ENCODE measurements at places on chromosomes 12 and 14.

DNA sequence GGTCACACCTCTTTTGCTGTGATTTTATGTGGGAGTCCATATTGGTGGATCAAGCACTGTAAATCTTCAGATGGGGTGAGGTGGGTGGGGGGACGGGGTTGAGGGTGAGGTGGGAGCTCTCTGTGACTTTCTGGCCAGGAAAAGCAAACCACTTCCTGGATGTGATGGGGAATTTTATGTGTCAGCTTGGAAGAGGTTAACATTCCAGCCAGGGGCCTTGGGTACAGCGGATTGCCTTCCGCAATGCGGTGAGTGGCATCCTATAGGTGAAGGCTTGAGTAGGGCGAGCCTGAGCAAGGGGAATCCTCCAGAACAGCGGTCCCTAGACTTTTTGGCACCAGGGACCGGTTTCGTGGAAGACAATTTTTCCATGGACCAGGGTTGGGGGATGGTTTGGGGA is 36.2 kb downstream of the DLK1 start:
- no peak for DNase-seq

DNA sequence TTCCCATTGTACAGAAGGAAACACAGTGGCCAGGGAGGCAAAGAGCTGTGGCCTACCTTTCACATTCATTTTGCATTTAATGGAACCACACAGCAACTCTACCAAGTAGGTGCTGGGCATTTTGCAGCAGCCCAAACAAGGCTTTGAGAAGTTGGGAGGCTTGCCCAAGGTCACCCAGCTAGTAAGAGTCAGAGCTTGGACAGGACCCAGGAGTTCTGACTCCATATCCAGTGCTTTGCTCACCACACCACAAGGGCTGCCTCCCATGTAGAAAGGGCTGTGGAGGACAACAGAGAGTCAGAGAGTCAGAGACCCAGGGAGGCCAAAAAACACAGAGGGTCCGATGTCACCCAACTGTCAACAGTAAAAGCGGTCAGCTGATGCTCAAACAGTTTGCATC is 400.2 kb downstream of the BCL11B start:
- DNase-seq, result no peak

- DNase-seq, result no peak
These were observed 487.8 kb downstream of the KCNH5 start for GRCh38 chr14:62557416-62557815.

- no peak for DNase-seq
These were observed 183.5 kb downstream of the NUAK1 start for GRCh38 chr12:105954951-105955931.

DNA sequence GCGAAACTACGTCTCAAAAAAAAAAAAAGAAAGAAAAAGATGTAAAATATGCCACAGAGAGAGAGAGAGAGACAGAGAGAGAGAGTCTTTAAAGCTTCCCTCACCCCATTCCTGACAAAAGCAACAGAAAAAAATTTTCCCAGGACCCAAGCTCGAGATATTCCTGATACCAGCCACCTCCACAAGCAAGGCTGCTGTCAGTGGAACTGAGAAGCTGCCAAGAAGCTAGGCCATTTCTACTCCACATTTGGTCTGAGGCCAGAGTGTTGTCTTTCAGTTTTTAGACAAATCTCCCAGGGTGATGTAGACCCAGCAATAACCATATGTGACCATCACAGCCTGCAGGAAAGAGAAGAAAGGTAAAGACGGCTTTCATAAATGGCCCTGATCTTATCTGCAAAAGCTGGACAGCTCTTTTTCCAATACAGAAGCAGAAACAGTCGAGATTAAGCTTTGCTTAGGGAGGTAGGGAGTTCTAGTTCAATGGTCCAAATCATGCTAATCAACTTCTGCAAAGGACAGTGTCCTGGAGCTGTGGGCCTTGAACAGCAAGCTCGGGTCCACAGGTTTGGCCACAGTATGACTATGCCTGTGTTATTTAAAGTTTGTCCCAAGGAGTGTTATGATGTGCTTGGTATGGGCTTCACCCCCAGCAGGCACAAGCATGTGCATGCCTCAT is 130.3 kb upstream of the NUDT4 start:
- no peak for DNase-seq

DNA sequence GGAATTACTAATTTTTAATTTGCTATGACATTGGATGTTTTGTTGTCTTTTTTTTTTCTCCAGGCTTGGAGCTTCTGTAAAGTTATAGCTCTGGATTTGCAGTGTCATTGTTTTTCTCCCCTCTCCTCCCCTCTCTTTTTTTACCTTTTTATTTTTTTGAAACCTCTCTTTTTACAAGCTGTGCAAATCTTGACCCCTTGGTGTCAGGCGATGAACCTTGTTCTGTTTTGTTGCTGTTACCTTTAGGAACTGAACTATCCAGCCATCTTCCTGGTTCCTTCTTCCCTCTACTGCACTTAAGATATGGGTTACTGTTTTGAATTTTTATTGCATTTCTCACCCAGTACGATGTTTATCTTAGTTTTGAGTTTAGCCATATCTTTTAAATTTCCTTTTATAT is 13.7 kb downstream of the KTN1 start:
- no peak for DNase-seq

- peak; percentile 69 for DNase-seq
These were observed 400 bp downstream of the CHST11 start for GRCh38 chr12:104456950-104457745.

DNA sequence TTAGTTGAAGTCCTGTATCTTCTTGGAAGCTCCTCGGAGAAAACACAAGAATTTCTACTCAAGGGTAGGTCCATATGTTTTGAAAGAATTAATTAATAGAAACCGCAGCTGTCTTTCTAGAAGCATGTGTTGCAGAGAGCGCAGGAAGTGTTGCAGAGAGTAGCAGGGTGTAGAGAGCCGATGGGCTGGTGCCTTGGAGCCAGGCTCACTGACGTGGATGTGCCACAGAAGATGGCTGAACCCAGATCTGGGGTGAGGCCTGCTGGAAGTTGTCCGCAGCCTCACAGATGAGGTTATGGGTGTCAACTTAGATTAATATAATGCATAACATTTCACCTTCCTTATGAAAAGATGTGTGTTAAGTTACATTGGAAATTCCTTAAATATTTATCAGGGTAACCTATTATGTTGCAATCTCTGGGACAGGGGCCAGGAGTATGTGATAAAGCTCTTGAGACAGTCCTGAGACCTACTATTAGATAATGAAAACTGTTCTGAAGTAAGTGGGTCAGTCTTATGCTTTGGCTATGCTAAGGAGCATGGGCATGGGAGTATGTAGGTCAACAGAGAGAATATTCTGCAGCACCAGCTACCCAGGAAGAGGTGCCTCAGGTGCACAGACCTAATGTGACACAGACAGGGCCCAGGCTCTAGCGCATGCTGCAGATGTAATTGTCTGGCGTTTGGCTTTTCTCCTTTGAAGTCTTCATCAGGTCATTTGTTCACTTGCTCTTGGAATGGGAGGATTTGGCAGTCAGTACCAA is 973.3 kb downstream of the BCL11B start:
- no peak for DNase-seq

DNA sequence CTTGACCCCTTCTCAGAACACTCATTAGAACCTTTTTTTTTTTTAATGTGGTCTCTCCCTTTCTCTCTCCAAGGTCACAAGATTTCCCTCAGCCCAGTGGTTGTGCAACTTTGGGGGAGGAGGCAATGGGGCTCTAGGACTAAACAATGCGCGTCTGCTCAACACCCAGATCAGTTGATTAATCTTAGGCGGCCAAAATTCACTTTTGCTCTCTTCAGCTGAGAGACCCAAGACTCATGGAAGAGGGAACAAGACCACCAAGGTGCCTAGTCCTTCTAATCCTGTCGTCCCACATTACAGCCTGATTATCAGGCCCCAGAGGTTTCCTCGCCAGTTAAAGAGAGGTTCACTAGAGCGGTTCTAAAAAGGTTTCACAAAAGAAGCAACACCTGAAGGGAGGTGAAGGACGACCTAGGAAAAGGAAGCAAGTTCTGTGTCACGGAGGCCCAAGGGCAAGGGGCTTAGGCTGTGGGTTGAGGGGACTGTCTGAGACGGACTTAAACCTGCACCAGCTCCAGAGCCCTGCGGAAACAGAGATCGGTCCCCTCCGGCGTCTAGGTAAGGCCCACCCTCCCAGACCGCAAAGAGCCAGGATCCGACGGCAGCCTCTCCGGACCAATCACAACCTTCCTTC is 824 bp upstream of the TARBP2 start:
- peak; percentile 85 for DNase-seq

- no peak for DNase-seq
These were observed 25.9 kb upstream of the NID2 start for GRCh38 chr14:52094546-52095271.

DNA sequence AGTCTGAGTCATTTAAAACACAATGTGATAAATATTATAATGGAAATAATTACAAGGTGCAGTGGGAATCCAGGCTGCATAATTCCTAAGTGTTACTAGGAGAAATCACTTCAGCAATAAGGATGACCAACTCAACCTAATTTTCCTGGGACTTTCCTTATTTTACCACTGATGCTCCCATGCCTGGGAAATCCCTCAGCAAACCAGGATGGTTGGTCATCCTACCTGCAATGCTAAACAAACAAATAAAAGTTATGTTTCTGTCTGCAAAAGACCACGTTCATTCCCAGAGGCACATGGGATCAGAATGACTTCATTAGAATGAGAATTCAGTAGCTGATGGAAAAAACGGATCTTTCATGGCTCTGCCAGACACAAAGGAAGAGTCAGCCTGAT is 130.8 kb upstream of the RAP1B start:
- DNase-seq, result no peak

- no peak for DNase-seq
These were observed 17.6 kb downstream of the CCDC88C start for GRCh38 chr14:91399868-91400640.

DNA sequence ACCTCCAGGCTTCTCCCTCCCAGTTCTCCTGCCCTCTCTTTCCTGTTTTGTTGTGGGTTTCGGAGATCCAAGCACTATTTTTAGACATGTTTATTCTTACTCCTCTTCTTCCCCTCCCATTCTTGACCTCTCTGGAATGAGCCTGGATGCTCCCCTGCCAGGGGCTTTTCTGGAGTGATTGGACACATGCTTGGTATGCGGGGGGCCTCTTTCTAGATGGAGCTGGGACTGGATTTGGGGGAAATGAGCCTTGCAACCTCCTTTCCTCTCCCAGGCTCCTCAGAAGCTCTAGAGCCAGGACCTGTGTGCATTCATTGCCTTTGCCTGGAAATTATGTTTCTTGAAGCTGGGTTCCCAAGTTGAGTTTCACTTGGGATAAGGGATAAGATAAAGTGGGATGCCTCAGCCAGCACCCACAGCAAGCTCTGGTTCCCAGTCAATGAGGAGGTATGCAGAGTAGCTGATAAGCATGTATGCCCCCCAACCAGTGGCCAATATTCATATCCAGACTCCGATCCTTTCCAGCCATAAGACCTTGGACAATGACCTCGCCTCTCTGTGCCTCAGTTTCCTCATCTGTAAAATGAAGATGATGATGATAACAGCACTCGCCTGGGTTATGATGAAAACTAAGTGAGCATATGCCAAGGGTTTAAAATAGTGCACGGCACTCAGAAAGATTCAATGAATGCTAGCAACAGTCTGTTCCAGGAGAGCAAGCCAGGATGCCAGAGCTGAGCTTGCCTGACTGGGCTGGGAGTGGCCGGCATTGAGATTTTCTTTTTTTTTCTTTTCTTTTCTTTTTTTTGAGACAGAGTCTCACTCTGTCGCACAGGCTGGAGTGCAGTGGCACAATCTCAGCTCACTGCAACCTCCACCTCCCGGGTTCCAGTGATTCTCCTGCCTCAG is 97.8 kb downstream of the SCARB1 start:
- DNase-seq, result no peak

GRCh38 chr14:74792249-74793039 is 29.3 kb downstream of the YLPM1 start:
- no peak for DNase-seq

DNA sequence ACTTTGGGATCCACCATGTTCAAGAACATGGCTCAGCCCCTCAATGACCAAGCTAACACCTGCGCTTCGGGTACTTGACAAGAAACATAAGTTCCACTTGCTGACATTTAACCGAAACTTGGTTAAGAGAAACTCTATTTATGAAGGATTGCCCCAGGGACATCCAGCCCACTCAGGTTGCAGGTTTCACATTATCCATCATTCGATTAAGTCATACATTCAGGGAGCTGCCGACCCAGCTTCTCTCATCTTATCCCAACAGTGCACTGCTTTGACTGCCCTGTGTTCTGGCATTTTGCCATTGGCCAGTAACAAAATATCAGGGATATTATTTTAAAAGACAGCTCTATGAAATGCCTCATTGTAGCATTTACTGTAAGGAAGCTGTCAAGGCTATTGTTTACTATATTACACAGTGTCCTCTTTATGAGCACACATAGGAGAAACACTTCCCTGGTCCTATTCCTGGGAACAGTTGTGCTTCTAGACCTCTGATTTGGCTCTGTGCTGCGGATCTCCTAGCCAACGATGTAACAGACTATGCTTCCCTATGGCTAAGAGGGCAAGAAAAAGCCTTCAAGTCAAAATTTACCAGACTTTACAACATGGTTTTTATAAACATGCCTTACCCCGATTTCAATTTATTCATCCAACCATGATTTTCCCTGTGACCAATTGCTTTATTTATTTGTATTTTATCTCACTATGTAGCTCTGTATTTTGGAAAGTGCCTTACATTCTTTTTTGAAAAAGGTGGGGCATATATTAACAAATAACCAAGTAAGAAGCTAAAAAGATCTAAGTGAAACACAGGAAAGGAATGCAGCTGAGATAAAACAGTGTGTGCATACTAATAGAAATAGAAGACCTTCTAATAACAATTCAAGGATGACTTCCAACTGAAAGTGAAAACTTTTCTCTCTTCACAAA is 109.3 kb downstream of the ITPR2 start:
- no peak for DNase-seq

DNA sequence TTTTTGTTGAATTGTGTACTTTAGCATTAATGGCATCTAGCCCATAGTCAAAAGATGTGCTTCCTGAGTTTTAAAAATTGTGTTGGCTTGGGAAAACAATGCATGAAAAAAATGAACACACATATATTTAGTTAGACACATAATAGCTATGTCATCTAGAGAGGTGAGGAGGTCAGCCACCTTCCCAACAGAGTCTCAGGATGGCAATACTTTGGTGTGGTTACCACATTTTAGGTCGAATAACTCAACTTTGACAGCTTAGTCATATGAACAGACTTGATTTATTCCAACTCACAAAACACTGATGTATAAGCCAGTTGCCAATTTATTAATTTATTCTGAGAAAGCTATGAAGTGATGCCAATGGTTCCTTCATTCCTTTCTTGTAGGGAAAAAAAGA is 114.0 kb downstream of the ETNK1 start:
- DNase-seq, result no peak

GRCh38 chr12:113990250-113991223 is 24.4 kb upstream of the RBM19 start:
- no peak for DNase-seq

GRCh38 chr14:79587875-79588274 is 623.4 kb downstream of the DIO2 start:
- no peak for DNase-seq

GRCh38 chr14:50025776-50026175 is 90.6 kb downstream of the VCPKMT start:
- DNase-seq, result no peak

GRCh38 chr14:105091517-105092170 is 26.4 kb upstream of the GPR132 start:
- DNase-seq, result no peak

Measured in HL-60 (cell line).